ENCODE measurements at places on chromosomes 3 and 15.

- DNase-seq: no peak
These were observed 120.3 kb downstream of the MYO9A start for GRCh38 chr15:71997691-71998090.

GRCh38 chr15:76393614-76394013 lies 57.0 kb downstream of the ISL2 start:
- no peak for DNase-seq

- no peak for DNase-seq
These were observed 260.1 kb upstream of the DPPA4 start for GRCh38 chr3:109597444-109597843.

DNA sequence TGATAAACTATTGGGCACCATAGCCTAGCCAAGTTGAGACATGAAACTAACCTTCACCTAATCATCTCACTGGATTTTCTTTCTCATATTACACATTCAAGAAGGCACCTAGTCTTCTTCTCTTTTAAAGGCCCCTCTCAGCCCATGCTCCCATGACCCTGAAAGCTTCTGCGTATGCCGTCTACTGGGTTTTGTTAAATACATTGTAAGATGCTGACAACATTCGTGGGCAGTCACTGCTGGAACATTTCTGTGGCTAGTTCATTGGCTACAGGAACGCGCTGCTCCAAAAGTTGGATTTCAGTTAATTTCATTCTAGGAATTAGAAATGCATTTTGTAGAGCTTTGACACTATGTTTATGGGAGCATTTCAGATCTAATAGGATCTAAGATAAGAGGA lies 52.3 kb upstream of the CHD2 start:
- no peak for DNase-seq

DNA sequence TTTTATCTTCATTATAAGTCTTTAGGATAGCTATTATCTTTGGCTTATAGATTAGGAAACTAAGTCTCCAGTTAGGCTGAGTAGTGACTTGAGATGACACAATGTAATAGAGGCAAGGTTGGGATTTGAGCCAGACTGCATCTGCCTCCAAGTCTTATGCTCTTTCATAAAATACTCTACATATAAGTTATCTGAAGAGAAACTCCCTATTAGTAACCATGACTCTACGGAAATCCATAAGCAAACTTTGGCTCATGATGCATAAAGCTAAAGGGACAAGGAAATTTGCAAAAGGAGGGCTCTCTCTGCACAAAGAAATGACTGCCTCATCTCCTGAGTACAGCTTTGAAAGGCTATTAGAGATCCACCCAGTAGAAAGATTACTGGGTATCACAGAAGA lies 77.6 kb upstream of the FRMD4B start:
- no peak for DNase-seq

All from foreskin fibroblast (primary cell).